ENCODE measurements at places on chromosomes 4 and X.

DNA sequence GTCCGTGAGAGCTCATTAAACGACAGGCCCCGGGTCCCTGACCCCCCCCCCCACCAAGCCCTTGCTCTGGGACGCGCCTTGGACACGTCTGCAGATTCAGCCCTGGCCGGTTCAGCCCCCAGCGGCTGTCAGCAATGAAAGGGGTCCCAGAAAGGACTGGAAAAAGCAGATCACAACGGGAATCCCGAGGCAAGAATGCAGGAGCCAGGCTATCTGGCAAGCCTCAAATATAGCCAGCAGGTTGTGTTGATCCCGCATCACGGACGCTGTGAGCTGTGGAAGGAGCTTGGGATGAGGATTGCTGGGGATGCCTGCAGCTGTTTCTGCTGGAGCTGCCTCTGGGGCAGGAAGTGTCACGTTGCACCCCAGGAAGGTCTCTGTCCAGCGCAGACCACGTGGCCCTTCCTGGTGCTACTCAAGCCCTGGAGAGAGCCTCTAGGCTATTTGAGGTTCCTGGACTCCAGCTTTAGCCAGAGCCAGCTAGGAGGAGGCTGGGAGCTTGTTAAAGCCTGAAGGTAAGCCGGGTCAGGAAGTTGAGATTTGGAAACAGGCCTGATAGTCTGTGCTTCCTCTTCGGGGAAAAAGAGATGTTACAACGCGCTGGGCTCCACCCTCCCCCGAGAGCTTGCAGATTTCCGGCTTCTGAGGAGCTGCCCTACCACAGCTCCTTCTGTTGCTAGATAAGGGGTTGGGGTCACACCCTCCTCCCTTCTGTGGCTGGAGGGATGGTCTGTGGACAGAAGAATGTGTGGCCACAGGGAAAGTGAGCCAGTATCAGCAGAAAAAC is 19.3 kb upstream of the CSF2RA start:
- no peak for DNase-seq

DNA sequence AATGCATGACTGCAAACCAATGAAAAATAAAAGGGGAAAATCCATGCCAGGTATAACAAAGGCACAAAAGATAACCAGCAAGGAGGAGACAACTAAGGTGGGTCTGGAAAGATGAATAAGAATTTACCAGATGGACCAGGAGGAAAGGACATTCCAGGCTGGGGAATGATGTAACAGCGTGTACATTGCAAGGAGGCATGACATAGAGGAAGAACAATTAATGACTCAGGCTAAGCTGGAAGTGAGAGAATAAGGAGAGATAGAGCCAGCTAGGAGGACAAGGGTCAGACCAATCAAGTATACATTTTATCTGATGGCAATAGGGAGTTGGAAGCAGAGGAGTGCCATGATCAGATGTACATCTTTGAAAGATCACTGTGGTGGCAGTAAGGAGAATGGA is 57.0 kb downstream of the MTMR8 start:
- DNase-seq = no peak

DNA sequence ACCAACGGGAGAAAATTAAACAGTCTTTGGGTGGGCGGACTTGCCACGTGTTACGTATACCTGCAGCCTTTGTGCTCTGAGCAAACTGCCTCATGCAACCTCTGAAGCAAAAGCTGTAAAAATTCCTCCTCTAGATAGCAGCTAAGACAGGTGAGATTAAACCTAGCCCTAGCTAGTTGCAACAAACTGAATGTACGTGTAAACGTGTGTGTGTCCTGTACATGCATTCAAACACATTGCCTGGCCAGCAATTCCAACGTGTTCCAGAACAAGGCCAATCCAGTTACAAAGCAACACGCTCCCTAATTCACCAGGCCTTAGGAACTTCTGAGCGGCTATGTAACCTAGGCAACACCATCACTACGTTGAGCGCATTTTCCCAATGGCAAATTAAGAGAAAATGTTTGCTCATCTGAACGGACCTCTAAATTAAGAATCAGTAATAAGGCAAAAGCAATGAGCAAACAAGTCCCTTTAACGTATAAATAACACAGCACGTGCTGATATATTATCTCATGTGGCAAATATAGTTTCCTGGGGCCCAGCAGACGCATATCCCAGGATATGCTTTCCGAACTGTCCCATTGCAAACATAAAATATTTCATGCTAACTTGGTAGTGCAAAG is 792 bp downstream of the PPID start:
- DNase-seq = no peak

- no peak for DNase-seq
Measured at GRCh38 chr4:107603430-107603829, 116.6 kb downstream of the PAPSS1 start.

- DNase-seq = no peak
Measured at GRCh38 chr4:138927072-138927471, 88.5 kb upstream of the NOCT start.

DNA sequence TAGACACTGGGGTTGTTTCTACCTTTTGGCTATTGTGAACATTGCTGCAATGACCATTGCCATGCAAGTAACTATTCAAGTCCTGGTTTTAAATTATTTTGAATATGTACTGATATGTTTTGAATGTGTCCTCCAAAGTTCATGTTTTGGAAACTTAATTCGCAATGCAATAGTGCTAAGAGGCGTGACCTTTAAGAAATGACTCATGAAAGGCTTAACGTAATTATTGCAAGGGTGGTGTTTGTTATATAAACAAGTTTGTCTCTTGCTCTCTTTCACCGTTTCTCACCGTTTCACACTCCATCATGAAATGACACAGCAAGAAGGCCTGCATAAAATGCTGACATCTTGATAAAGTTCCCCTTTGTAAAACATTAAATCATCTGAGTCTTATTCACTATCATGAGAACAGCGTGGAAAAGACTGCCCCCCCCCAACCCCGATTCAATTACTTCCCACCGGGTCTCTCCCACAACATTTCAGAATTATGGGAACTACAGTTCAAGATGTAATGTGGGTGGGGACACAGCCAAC is 506.9 kb upstream of the FAM47C start:
- DNase-seq = no peak

DNA sequence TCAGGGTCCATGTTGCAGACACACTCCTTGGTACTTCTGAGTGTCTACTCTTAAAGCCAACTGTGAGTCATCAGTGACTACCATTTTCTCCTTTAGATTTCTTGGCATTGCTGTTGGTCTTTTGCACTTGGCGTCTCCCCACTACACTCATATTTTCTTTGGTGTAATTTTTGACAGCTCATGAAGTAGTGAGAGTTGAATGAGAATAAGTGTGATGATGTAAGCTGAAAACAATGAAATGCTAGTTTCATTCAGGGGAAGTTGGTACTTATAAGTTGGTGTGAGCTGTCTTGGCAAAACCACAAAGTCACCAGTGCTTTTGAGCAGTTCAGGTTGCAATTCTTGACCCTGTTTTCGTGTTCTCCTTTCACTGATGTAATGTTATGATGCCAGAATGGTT is 142.9 kb upstream of the ARX start:
- DNase-seq = no peak

DNA sequence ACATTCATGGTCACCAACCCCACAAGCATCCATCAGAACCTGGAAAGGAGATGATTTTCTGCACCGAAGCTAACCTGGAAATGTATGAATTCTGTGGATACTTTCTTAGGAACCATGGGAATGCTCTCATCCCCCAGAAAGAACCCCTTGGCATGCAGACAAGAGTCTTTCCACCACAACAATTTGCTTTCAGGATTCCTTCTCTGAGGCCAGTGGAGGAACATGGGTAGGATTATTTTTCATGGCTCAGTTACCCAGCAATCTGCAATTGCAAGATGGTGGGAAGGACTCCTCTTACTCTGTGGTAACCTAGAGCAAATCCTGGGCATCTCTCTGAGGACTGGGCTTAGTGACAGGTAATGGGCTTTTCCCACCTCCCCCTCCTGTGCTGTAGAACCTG is 131.9 kb upstream of the MSX1 start:
- DNase-seq = no peak

- no peak for DNase-seq
Measured at GRCh38 chr4:45284400-45285085, 558.2 kb upstream of the GNPDA2 start.

GRCh38 chr4:112645541-112646329 is 8.8 kb downstream of the LARP7 start:
- no peak for DNase-seq

DNA sequence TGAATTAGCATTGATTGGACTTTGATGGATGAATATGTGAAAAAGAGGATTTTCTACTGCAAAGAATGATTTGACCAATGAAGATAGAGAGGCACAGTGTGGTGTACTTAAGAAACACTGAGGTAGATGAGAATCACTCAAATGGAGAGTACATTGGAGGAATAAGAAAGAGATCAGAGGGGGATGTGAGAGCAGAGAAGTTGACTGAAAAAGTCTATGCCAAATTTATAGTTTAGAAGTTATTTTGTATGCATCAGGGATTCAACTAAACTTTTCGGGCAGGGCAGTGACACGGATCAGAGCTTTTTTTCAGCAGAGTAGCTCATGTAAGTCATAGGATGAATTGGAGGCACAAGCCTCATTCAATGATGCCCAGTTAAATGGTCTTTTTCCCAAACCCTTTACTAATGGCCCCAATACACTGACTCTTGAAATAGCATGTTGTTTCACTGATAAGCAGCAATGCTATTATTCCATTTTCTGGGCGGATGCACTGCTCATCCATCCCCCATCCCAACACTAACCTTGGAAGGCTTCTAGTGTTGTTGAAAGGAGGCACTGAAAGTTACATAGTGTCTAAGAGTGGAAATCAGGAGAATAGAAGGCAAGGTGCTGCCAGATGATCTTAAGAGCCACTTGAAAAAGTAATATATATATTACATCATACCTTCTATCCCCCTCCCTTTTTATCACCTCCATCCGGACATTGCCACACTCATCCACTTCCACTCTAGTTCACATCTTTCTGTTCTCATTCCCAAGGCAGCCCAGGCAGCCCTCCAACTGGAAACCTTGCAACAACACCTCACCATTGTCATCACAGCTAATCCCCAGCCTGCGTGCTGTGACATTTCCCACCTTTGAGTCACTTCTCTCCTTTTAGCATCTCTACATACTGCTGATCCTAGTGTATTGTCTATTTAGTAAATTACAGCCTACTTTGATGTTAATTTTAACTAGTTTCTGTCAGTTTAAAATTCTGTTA is 46.1 kb downstream of the ARHGAP24 start:
- no peak for DNase-seq

- no peak for DNase-seq
Measured at GRCh38 chrX:18203631-18204030, 17.1 kb downstream of the BEND2 start.

DNA sequence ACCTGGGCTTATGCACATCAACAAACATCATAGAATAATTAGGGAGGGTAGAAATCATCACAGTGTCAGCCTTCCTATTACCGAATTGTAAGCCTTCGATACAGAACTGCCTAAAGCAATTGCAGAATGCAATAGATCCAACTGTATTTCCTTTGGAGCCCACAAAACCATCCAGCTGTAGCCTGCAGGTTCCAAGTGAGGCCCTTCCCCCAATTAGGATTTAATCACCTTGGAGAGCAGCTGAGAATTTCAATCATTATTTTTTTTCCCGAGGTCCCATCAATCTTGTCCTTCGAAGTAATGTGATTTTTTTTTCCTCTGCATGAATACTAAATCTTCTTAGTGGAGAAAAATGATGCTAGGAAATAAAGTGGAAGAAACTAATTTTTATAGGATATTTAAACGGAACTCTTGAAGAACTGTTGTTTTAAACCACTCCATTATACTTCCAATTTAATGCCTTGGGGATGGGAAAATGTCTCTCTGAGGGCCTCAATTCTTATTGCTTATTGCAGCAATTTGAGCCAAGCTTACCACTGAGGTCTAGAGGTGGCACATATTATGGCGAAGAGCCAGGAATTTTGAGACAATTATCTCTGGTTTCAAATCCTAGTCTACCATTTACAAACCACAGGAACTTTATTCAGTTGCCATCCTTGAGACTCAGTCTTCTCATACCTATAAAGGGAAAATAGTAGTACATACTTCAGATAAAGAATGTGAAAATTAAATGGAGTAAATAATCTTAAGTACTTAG is 953.4 kb upstream of the IGFBP7 start:
- DNase-seq = no peak

- no peak for DNase-seq
Measured at GRCh38 chr4:85808864-85809263, 333.9 kb downstream of the ARHGAP24 start.

DNA sequence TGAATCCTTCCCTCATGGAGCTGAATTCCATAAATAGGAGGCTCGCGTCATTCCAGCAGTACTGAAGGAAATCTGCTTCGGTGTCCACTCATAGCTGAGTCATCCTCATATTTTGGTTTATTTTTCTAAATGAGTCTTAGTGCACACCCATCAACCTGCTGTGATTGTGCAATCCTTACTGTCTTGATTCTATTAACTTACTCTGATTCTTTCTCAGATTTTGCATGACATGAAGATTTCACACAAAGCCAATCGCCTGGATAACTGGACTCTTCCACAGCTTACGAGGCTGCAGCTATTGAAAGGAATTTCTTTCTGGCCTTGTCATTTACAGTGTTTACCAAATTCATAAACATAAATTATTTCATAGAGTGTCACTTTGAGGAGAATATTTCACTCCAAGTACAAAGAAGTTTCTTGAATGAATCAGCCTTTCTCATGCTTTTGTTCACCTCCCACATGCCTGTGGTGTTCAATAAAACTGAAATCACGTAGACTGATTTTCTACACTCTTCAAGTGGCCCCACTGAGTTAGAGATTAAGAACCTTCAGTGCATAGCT is 207.6 kb upstream of the SLITRK2 start:
- DNase-seq = no peak

DNA sequence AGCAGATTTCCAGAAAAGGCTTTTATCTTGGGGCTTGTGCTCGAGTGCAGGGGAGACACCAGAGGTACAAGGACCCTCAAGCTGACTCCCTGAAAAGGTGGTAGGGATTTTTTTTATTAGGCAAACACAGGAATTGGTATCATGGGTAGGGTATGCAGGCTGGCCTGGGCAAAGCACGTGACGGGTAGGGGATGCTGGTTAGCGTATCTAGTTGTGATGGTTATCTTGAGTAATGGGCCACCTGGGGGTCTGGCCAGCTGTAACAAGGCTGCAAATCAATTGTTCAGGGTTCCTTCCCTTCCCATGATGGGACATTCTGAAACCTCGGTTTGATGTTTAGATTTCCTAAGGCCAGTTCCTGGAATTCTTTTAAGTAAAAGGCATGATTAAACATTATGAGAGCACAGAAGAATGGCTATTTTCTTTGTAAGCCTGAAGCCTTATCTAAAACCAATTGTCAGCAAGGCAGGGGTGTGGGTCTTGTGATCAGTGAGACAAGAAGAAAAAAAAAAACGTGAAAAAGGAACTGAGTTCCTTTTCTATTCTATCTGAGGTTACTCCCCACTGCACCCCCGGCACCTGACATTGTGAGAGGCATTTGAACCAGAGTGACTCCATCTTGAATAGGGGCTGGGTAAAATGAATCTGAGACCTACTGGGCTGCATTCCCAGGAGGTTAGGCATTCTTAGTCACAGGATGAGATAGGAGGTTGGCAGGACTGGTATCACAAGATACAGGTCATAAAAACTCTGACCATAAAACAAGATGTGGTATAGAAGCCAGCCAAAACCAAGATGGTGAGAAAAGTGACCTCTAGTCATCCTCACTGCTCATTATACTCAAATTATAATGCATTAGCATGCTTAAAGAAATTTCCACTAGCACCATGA is 64.2 kb upstream of the S100G start:
- no peak for DNase-seq

- no peak for DNase-seq
Measured at GRCh38 chrX:23731951-23732350, 11.1 kb downstream of the ACOT9 start.

- DNase-seq = no peak
Measured at GRCh38 chrX:8738588-8739189, 6.8 kb upstream of the ANOS1 start.
